HT1080 (cell line): ENCODE measurements at places on chromosomes 7 and 10. TPM values are rescaled to one million over a fixed set of nuclear protein-coding genes. Genes with fewer than 3 reads are reported as not detected.

NRP1 gene
- 219 and 281 TPM in 2 replicates for total RNA-seq

POLR2J2 gene
- 1.5 and 1.6 TPM in 2 replicates for total RNA-seq

MYL10 gene
- not detected in 2 replicates for total RNA-seq

GRCh38 chr7:16450366-16450765 is 15.2 kb downstream of the SOSTDC1 start:
- no peak for DNase-seq
